ENCODE measurements at places on chromosomes 2 and 18.

- no peak for DNase-seq
Observed at GRCh38 chr2:23007631-23008235, 377.2 kb upstream of the KLHL29 start.

DNA sequence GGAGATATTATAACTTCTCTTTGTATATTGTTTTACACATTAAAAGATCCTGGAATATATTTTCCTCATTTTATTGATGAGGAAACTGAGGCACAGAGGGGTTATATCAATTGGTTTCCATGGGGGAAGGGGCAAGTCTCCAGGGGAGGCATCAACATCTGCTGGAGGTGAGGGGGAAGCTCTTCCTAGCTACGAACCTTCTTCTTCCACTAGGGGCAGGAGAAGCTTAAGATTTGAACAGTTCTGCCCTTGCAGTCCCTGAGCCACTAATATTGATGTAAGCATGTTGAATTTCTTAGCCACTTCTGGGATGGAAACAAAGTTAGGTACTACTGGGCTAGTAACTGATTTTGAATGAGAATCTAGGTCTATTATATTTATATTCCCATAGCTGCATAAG, 140.1 kb upstream of the AQP4 start:
- DNase-seq = no peak

GRCh38 chr2:57050007-57050406, 866.2 kb downstream of the CCDC85A start:
- no peak for DNase-seq

- no peak for DNase-seq
Observed at GRCh38 chr18:23694637-23695430, 5.6 kb downstream of the LAMA3 start.

- DNase-seq = no peak
Observed at GRCh38 chr18:6017171-6017570, 121.8 kb upstream of the TMEM200C start.

- DNase-seq = no peak
Observed at GRCh38 chr18:9887992-9888391, 2.2 kb downstream of the TXNDC2 start.

All from AG08396 (cell line).